ENCODE measurements at places on chromosomes 1 and 21. TPM values are rescaled to one million over a fixed set of nuclear protein-coding genes. Genes with fewer than 3 reads are reported as not detected.

Gene ALX3
- total RNA-seq: not detected

Gene SELL
- 0.15 TPM for total RNA-seq

DNA sequence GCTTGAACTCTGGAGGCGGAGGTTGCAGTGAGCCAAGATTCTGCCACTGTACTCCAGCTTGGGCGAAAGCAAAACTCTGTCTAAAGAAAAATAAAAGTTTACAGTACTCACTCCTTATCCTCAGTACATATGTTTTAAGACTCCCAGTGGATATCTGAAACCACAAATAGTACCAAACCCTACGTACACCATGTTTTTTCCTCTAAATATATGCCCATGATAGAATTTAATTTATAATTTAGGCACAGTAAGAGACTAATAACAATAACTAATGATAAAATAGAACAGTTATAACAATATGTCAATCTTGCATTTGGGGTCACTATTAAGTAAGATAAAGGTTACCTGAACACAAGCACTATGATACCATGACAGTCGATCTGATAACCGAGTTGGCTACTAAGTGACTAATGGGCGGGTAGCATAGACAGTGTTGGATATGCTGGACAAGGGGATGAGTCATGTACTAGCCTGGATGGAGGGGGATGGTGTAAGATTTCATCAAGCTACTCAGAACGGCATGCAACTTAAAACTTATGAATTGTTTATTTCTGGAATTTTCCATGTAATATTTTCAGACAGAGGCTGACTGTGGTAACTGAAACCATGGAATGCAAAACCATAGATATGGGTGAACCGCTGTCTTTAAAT, 43.7 kb downstream of the ST7L start:
- peak; percentile 95 for DNase-seq

- DNase-seq: no peak
These were observed 19.6 kb upstream of the METTL18 start for GRCh38 chr1:169814265-169814664.

- no peak for DNase-seq
These were observed 506 bp upstream of the SRP9 start for GRCh38 chr1:225777058-225777582.

DNA sequence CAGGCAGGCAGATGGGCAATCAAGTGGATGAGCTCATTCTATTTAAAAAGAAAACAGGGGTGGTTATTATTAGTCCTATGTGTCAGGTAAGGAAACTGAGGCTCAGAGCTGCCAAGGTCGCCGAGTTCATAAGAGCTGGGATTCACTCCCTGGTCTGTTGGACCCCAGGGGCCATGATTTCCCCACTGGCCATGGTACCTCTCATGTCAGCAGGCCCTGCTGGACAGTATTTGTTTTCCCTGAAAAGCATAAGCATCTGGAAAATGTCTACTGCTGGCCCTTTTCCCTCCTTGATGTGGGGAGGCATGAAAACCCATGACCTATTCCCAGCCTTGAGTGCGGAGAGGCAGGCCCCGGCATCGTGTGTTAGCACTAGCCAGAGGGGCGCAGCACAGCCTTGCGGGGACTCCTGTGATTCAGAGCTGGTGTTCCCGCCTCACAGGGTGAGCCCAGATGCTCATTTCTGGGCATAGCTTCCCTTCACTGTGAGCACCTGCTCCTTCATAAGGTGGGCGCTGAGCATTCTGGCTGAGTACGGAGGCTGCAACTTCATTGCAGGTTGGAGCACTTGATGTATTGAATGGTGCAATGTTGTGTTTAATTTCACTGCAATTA, 617.5 kb downstream of the PTPRU start:
- no peak for DNase-seq

All from M059J (cell line).